Stimulated activated CD8-positive, alpha-beta memory T cell treated with anti-CD3 and anti-CD28 coated beads, Interleukin-15, amount 100 ng/mL, for 24 hours (primary cell): ENCODE measurements at places on chromosomes 1 and 21.

DNA sequence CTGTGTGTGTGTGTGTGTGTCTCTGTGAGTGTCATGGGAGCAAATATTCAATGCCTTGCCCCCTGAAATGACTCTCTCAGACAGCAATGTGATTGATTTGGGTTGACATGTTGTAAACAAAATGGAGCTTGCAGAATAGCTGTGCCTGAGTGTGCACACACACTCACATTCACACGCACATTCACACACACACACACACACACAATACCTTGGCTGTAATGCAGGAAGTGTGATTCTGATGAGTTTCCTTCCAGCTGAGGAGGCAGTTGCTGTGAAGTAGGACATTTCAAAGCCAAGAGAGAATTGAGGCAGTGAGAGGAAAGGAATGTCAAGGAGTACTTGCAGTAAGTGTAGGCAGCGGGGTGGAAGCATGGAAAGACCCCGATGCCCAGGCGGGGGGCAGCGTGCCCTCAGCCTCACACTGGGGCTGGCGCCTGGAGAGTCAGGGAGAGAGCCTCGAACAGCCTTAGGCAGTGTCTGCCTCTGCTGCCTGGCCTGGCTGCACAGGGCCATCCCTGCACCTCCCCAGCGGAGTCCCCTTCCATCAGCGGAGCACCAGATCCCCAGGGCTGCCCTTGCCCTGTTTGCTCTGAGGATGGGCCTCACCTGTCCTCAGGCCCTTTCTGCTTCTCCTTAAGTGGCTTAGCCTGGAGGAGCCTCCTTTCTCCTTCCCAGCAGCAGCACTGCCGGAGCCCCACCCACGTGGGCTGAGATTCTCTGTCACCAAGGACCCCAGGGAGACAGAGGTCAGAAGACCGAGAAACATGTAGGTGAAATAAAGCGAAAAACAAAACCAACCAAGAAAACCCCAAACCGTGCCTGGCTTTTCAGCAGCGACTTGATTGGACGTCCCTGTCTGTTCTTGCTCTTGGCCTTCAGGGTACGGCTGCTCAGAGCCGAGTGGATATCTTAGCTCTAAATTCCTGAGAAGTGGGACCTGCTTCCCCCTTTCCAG is 9.2 kb downstream of the VASH2 start:
- no peak for DNase-seq

DNA sequence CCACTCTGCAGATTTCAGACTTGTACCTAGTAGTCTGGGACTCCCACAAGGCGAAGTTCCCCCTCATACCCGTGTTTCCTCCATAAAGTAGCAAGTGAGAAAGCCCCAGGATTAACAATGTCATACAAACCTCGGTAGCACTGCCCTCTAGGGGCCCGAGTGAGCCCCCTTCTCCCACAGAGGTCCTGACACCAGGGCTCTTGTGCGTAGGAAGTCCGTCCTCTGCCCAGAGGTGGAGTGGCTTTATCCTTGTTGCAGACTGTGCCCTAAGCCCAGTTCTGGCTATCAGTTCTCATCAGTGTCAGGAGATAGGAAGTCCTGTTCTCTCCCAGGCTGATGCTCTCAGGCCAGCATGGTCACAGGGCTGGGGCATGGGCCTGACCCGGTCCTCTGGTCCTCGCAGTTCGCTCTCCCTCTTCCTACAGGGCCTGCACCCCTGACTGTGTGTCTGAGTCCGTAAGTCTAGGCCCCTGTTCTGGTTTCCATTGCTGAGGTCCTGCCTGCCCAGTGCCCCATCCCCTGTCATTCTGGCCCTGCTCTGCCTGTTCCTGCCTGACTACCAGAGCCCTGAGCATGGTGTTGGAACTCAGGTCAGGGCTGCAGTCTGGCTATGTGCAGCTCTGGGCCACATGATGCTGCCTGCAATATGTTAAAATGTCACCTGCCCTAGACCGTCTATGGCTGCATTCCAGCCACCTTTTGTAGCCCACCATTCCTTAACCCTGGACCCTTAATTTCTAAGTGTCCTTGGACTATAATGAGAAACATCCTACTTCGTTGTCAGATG is 285.6 kb downstream of the ASTN1 start:
- no peak for DNase-seq

GRCh38 chr21:34609933-34610549 is 4.9 kb downstream of the RCAN1 start:
- no peak for DNase-seq

DNA sequence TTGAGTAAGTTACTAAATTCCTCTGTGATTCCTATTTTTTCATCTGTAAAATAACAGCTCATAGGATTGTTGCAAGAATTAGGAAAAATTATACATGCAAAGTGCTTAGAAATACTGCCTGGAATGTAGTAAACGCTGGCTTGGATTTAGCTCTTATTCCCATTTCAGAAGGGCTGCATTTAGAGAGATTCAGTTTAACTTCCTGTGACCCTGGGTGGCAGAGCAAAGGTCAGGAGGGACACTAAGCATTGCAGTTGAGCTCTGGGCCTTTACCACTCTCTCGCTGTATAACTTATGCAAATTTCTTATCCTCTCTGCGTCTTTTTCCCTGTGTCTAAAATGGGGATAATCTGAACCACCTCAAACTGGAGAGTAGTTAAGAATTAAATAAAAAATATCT is 241.0 kb upstream of the POU3F1 start:
- no peak for DNase-seq

- DNase-seq = no peak
Measured at GRCh38 chr21:25360593-25360992, 246.7 kb downstream of the MRPL39 start.

- DNase-seq = no peak
Measured at GRCh38 chr1:22776035-22776613, 65.5 kb downstream of the EPHB2 start.

DNA sequence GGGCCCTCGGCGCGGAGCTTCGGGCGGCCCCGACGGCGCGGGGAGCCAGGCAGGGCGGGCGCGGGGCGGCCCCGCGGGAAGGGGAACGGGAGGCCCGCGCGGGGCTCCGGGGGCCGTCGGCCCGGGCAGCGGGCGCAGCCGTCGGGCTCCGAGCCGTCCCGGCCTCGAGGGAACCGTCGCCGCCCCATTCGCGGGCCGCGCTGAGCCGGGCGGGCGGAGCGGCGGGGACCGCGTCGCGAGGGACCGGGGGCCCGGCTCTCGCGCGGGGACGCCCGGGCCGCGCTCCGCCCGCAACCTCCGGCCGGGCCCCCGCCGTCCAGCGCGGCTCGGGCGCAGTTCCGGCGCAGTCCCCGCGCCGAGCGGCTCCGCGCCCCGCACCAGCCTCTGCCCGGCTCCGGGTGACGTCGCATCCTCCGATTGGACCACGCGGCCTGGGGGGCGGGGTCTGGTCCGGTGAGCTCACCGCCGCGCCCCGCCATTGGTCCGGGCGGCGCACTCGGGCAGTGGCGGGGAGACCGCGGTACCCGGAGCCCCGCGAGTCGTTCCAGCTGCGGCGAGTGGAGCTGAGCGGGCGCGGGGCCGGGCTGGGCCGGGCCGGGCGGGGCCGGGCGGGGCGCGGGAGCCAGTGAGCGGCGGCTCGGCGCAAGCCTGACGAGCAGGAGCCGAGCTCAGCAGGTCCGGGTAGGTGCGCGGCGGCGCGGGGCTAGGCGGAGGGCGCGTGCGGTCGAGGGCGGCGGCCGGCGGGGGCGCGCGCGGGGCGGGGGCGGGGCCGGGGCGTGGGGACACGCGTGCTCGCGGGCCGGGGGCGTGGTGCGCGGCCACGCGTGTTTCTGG is 66.7 kb upstream of the VAMP3 start:
- peak; percentile 88 for DNase-seq

GRCh38 chr1:39575191-39576015 is 1.2 kb downstream of the PABPC4 start:
- peak; percentile 11 for DNase-seq

DNA sequence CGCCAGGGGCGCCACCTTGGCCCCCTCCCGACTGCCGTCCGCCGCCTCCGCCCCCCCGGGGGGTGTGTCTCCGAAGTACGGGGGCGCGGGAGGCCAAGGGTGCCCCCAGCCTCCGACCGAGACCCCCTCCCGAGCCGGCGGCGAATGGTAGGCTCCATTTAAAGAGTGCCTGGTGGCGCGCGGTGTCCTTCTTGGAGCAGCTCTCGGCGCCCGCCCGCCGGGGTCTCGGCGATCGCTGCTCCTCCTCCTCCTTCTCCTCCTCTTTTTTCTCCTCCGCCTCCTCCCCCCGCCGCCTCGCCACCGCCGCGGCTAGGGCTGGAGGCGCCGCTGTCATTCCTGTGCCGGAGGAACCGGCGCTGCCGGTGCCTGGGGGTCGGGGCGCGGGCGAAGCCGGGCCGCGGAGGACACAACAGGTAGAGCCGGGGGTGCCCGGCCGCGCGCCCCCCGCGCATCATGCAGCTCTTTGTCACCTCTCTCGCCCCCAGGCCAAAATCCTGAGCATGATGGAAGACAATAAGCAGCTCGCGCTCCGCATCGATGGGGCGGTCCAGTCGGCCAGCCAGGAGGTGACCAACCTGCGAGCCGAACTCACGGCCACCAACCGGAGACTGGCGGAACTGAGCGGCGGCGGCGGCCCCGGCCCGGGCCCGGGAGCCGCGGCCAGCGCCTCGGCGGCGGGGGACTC is at the start of gene KAZN:
Gene KAZN, plus strand, starts transcription at position 188 of the 685 bp plus-strand sequence.
- no peak for DNase-seq

- DNase-seq = no peak
Measured at GRCh38 chr1:17674726-17675500, 80.2 kb upstream of the ACTL8 start.

DNA sequence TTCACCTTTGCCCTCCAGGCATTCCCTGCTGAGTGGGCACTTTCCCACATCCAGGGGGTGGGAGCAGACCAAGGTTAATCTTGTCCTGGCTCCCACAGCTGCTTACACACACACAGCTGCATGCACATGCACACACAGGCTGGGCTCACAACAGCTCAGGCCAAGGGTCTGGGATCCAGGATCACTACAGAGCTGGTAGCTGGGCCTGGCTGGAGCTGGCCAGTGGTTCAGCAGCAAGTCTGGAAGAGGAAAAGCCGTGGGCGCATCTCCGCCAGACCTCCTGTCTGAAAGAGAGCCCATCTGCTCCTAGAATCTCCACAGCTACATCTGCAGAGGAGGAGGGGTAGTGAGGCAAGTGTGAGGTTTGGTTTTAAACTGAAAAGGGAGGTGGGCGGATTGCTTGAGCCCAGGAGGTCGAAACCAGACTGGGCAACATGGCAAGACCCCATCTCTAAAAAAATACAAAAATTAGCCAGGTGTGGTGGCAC is 3.8 kb downstream of the CDK18 start:
- no peak for DNase-seq

- DNase-seq = no peak
Measured at GRCh38 chr1:40886318-40887011, 24.3 kb upstream of the CITED4 start.

GRCh38 chr1:242467556-242468145 is 56.8 kb downstream of the PLD5 start:
- no peak for DNase-seq
